D721Med (cell line): ENCODE measurements at places on chromosomes 2 and 18.

GRCh38 chr2:168460571-168460970 is 4.5 kb downstream of the CERS6 start:
- DNase-seq, result no peak

GRCh38 chr2:155372969-155373368 is 674.5 kb downstream of the KCNJ3 start:
- DNase-seq, result no peak

DNA sequence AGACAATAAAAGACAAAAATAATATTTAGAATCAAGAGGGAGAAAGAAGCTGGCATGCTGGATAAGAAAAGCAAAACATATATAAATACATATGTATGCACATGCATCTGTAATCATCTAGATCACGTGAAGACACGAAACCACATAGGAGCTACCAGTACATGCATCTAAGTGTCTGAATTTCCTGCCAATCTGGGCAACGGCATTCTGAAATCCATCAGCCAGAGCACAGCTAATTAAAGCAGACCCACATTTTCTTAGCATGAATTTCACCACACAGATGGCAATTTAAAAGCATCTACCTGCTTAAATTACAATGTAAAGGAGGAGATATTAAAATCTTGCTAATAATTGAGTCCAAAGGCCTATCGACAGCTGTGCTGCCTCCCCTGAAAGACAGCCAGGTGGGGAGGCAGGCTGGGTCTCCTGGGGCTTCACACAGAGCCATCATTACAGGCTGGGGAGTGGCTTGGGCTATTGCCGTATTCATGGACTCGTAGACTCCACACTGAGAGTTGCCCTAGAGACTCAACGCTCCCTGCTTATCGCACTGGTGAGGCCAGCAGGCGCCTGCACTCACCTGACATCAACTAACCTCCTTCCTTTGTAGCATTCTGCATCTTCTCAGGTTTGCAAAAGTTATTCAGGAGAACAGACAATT is 272.5 kb upstream of the PXDN start:
- DNase-seq, result no peak

DNA sequence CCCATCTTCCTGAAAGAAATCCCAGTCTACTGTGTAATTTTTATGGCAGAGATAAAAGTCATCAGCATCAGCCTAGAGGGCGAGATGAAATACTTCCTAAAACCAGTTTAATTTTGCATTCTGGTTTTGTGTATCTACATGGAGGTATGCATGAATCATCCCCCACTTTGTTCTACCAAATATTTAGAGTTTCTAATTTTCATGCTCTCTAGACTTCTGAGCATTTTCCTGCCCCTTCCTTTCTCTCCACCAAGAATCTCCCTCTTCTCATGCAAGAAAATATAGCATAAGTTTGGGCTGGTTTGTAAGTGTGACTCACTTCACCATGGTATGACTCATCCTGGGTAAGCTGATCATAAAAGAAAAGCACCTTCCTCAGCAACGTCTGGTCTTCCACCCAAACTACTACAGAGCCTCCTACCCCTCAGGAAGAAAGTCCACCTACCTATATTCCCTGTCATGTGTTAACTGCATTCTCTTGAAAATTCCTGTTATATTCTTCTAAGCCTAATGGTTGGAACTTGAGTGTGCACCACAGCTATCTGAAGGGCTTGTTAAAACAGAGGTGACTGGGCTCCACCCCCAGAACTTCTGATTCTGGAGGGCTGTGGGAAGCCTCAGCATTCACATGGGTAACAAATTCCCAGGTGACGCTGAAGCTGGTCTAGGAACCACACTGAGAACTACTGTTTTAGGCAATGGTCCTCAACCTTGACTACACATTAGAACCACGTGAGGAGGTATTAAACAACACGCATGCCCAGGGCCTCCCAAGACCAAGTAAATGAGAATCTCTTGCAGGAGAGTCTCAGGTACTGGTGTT is 37.4 kb upstream of the RAPGEF4 start:
- no peak for DNase-seq

DNA sequence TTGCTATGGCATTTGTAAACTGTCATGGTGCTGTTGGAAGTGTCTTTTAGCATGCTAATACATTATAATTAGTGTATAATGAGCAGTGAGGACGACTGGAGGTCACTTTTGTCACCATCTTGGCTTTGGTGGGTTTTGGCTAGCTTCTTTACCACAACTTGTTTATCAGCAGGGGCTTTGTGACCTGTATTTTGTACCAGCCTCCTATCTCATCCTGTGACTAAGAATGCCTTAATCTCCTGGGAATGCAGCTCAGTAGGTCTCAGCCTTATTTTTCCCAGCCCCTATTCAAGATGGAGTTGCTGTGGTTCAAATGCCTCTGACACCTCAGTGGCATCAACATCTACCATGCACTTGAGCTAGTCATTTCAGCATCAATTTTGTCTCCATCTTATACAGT is 29.7 kb downstream of the LYPD6 start:
- no peak for DNase-seq

DNA sequence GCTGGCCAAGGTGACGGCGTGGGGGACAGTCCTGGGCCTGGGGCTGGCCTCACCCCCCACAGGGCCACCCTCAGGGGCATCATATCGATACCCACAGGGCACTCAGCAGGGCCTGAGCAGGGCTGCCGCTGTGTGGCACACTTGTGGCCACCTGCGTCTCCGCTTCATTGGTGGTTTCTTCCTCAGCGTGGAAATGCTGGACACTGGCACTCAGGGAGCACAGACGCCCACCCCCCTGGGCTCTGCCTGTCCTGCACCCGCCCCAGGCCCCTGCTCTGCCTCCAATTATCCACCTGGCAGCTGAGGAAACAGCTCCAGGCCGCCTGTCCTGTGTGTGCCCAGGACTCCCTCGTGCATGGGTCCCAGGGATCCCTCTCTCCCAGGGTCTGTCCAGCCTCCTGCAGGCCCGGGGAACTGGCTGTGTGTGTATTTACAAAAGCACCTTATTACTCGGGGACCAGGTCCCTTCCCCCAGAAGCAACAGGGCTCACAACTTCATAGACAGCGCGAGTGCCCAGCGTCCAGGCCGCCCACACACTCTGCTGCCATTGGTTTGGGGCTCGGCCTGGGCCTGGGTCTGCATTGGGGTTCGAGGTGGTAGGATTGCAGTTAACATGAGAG is 13.1 kb downstream of the CROCC2 start:
- DNase-seq, result peak; percentile 6

GRCh38 chr2:118183381-118183780 is 95.1 kb downstream of the INSIG2 start:
- no peak for DNase-seq

- no peak for DNase-seq
Measured at GRCh38 chr2:109440499-109441156, 173.1 kb downstream of the SEPTIN10 start.

- no peak for DNase-seq
Measured at GRCh38 chr18:45660746-45661145, 45.5 kb downstream of the SLC14A2 start.

GRCh38 chr18:6943143-6943542 is 174.5 kb downstream of the LAMA1 start:
- DNase-seq, result no peak

- no peak for DNase-seq
Measured at GRCh38 chr2:193963472-193964119, 1693.4 kb upstream of the SLC39A10 start.

DNA sequence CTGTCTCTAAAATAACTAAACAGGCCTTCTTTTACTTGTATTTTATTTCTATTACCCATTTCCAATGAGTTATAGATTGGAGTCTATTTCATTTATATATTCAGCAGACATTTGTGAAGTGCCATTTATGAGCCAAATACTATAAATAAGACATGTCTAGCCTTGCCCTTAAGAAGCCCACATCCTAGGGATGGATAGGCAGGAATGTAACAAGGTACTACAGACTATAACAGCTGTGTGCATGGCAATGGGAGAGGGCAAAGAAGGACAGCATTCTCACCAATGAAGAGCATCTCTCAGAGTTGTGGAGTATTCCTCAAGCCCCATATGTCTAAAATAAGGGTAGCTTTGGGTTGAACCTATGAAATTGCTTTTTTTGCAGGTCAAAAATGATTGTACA is 161.9 kb upstream of the RASGRP3 start:
- no peak for DNase-seq

GRCh38 chr2:240477916-240478315 is 42.5 kb downstream of the GPC1 start:
- no peak for DNase-seq

GRCh38 chr2:92074549-92074898 is 2796.7 kb upstream of the TEKT4 start:
- no peak for DNase-seq

DNA sequence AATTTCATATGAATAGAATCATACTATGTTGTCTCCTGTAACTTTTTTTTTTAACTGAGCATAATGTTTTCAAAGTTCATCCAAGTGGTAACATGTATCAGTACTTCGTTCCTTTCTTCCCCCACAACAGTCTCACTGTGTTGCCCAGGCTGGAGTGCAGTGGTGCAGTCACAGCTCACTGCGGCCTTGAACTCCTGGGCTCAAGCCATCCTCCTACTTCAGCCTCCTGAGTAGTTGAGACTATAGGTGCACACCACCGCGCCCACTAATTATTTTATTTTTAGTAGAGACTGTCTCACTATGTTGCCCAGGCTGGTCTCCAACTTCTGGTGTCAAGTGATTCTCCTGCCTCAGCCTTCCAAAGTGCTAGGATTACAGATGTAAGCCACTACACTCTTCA is 23.4 kb upstream of the TET3 start:
- DNase-seq, result no peak

DNA sequence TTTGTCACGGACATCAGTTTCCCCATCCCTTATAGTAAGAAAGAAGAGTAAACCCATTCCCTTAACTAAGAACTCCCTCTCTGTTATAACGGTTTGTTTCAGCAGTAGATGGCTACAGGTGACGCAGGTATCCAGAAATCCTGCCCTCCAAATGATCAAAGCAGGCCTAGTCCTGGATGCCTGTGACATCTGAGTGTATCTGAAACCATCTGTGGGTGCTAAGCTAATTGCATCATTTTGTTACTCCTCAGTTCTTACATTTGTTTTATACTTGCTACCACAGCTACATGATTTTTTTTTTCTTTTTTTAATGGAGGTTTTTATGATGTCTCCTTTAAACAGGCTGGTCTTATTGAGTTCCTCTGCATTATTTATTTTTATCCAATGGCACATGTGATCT is 55.1 kb downstream of the AAK1 start:
- no peak for DNase-seq

DNA sequence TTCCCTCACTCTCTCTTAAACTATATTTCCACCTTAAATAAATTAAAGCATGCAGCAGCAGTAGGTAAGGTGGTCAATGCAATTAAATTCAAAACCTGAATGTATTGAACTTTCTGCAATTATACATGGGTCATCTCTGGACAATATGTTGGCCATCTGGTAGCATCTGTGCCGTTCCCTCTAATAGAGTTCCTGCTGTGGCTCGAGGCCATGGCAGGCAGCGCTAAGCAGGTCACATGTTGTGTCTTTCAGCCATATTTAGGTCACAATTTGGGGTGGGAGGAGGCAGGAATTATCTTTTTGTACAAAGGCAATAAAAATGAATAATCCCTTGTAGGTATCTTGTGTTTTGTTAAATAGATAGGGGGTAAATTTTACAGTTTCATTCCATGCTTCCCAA is 676.2 kb downstream of the ZEB2 start:
- no peak for DNase-seq

- no peak for DNase-seq
Measured at GRCh38 chr2:42261518-42262195, 92.5 kb downstream of the EML4 start.

GRCh38 chr2:120606931-120607330 is 128.7 kb upstream of the GLI2 start:
- no peak for DNase-seq

GRCh38 chr2:160303076-160303475 is 103.0 kb upstream of the ITGB6 start:
- no peak for DNase-seq

DNA sequence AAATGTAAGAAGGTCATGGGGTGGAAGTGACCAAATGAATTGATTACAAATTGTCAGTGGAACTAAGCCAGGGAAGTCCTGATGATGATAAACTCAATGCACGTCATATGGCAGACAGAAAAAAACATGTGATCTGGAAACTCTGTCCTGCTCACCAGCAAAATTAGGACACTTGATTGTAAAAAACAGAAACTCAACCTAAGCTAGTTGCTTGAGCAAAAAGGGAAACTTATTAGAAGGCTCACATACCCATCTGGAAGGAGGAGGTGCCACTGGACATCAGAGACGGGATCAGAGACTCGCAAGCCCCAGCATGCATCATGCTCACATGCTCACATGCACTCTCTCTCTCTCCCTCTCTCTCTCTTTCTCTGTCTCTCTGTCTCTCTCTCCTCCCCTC is 96.8 kb downstream of the SP3 start:
- DNase-seq, result no peak

DNA sequence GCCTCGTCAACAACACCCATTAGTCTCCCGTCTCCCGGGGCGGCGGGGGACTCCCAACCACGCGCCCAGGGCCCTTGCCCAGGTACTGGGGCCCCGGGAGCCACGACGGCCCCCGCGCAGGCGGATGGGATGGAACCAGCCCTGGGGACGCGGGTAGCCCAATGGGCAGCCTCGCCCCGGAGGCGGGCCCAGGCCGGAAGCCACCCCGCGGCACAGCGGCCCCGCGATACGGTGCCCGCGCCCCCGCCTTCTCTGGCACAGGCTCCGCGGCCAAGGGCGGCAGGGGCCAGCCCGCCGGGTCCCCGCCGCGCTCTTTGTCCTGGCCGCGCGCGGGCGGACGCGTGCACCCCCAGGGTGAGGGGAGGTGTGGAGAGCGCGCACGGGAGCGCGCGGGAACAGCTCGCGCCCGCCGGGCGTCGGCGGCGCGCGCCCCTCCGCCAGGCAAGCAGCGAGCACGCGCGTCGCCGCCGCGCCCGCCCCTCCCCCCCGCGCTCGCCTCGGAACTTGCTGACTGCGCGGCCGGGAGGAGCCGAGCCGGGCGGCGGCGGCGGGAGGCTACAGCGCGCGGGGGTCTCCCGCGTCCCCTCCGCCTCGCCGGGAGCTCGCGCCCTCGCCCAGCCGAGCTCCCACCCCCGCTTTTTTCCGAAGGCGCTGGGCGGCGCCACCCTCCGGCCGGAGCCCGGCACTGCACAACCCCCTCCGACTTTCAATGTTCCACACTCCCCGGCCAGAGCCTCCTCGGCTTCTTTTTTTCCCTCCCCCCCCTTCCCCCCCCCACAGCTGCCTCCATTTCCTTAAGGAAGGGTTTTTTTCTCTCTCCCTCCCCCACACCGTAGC is at the start of gene UBE2E3:
Gene UBE2E3 (plus strand): TSS at position 500 of the 837 bp plus-strand sequence. CDS start 1,438 bp downstream, outside the sequence.
- DNase-seq, result peak; percentile 38
